ENCODE measurements at places on chromosomes 2 and 18.
A peak's percentile ranks its signal among the peaks of the same experiment; 100 is the strongest.

DNA sequence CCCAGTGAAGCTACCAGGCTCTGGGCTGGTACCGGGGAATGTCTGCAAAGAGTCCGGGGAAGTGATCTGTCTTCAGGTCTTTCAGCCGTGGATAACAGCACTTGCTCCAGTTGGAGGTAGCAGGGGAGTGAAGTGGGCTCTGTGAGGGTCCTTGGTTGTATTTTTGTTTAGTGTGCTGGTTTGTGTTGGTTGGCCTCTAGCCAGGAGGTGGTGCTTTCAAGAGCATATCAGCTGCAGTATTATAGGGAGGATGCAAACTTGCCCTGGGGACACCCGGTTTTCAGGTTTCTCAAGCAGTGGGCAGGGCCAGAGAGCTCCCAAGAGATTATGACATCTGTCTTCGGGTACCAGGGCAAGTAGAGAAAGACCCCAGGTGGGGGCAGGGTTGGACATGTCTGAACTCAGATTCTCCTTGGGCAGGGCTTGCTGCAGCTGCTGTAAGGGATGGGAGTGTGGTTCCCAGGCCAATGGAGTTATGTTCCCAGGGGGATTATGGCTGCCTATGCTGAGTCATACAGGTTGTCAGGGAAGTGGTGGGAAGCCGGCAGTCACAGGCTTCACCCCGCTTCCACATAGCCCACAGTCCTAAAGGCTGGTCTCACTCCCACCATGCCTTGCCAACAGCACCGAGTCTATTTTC is 34.4 kb downstream of the ACAA2 start:
- DNase-seq, result peak; percentile 42

DNA sequence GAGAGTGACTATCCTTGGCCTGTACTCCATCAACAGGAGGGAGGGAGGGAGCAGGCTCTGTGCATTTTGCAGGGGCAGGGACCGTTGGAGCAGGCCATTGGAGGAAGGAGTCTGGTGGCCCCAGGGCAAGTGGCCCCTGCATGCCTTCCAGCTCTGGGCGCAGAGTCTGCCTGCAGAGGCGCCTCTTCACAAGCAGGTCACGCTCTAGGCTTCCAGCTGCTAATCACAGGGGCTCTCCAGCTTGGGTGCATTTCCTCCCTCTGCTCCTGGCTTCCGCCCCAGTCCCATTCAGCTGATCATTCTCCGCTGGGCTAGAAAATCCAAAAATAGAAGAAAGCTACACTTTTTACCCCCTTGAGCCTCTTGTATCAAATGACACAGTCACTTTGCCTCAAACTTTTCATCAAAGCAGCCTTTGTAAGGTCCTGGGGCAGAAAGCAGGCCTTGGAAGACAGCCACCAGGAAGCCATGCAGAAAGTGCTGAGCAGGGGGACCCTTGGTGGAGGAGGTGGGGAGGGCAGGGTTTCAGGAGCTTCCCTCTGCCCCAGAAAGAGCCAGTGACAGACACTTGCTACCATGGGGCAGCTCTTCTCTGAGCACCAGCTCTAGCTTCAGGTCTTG is 11.3 kb downstream of the TMEM247 start:
- peak; percentile 24 for DNase-seq

GRCh38 chr18:21303895-21304294 is 61.9 kb downstream of the GREB1L start:
- peak; percentile 52 for DNase-seq

GRCh38 chr18:12836551-12836950 is 47.5 kb downstream of the PTPN2 start:
- DNase-seq, result no peak

DNA sequence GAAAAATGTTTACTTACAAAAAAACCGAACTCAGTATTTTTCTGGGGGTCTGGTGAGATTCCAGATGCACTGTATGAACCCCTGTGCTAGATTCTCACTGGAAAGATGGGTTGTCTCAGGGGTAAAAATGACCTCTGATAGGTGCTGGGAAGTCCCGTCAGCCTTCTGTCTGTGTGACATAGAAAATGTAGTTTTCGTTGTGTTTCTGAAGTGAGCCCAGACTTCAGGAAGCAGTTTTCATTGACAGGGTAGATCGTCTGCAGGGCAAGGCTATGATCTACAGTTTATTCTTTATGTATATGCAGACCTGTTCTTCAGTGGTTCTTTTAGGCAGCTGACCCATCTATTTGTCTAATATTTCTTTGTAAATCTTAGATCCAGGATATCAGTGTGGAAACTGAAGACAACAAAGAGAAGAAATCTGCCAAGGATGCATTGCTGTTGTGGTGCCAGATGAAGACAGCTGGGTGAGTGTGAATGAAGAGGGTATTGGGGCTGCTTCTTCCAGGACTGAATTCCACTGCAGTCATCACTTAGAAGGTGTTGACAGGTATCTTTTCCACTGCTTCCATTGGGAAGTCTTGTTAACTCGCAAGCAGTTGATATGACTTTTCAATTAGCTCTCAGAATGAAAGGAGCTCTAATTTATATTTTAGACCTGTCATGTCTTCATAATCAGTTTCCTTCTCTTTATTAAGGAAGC is 107.5 kb upstream of the EML6 start:
- DNase-seq, result no peak

GRCh38 chr2:175355246-175355645 is 173.7 kb upstream of the ATP5MC3 start:
- no peak for DNase-seq

DNA sequence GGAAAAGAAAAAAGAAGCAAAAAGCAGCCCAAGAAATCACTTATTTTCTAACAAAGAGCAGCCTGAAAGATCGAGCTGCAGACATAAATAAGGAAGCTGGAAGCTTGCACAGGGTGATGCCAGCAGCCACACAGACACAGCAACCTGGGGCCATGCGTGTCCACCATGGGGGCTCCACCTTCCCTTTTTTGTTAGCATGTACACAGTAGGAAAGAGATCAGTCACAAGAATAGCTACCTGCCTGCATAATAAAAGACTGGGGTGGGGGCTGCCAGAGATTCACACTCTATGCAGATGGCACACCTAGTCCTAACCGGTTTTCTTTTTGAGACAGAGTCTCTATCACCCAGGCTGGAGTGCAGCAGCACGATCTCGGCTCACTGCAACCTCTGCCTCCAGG is 2.9 kb upstream of the CNOT11 start:
- DNase-seq, result no peak

DNA sequence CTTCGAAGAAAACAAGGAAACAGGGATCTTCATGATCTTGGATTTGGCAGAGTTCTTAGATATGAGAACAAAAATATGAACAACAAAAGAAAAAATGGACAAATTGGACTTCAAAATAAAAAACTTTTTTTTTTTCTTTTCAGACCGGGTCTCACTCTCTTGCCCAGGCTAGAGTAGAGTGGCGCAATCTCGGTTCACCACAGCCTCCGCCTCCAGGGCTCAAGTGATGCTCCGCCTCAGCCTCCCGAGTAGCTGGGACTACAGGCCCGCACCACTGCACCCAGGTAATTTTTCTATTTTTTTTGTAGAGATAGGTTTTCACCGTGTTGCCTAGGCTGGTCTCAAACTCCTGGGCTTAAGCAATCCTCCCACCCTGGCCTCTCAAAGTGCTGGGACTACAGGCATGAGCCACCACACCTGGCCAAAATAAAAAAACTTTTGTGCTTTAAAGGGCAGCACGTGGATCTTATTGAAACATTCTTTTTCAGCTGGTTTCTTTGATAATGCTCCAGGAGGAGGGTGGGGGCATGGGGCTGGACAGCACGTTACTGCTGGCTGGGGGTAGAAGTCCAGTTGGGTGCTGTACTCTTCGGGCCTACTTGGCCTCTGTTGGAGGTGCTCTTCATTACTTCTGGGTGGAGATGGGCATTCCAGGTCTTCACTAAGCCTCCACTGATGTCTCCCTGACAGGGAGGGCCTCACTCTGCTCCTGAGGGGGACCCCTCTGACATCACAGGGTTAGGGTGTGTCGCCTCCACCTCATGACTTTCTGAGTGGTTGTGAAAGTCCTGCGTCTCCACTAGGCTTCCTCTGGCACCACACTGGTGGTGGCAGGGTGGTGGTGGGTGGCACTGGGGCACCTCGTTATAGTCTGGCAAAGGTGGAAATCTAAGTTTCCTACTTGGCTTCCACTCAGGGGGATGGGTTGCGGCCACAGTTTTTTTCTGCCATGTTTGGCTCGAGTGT is 150.5 kb upstream of the XPO1 start:
- DNase-seq, result no peak

DNA sequence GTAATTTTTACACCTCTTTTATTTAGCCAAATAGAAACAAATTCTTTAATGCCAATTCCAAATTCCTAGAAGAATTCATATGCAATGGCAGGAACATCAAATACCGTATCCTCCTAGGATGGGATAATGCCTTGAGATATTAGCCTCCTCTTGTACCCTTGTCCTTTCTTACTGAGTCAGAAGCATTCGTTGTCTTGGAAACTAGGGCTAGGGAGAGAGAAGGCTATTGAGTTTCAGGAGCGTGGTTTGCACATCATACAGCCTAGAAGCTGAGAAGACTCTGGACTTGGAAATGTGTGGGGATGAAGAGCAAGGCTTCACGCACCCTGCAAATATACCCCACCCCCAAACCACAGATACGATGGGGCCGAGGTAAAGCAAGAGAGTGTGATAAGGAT is 300.7 kb downstream of the SP3 start:
- DNase-seq, result no peak

GRCh38 chr2:232336241-232336736 is 42.3 kb upstream of the ALPP start:
- no peak for DNase-seq
